ENCODE measurements at places on chromosomes 3 and 15.

- DNase-seq, result no peak
Observed at GRCh38 chr3:46833346-46834300, 29.6 kb downstream of the MYL3 start.

- peak; percentile 14 for DNase-seq
Observed at GRCh38 chr15:85024509-85025336, 43.1 kb downstream of the PDE8A start.

DNA sequence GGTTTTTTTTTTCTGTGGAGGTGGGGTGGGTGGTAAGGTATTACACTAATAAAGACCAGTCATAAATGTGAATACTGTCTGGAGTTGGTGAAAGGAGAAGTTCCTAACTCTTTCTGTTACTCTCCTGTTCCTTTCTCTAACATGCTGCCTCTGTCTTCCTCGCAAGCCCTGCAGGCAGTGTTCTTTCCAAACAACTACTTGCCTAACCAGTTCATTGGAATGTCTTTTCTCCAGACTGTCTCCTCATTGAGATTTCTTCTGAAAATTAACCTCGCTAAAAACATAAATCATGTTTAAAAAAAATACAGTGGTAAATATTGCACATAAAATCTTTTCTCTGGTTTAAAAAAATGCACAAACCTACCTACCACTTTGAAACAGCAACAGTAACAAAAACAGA lies 135.2 kb downstream of the TP63 start:
- DNase-seq, result no peak

- DNase-seq, result no peak
Observed at GRCh38 chr3:14640157-14640562, 11.4 kb upstream of the CCDC174 start.

- DNase-seq, result no peak
Observed at GRCh38 chr15:45389351-45389750, 11.0 kb upstream of the GATM start.

GRCh38 chr3:72810659-72811434 lies 37.4 kb downstream of the SHQ1 start:
- DNase-seq, result no peak

All from CD4-positive, alpha-beta T cell treated with Interleukin-17A for 4 hours (primary cell).